ENCODE measurements at places on chromosomes 11 and 22.

GRCh38 chr11:9459667-9460321, 1.0 kb upstream of the ZNF143 start:
- DNase-seq: no peak

GRCh38 chr11:116422956-116423600, 349.7 kb downstream of the BUD13 start:
- DNase-seq: no peak

- DNase-seq: no peak
Observed at GRCh38 chr11:64778223-64778472, 194 bp downstream of the SF1 start.

GRCh38 chr11:77687088-77687487, 49.5 kb upstream of the CLNS1A start:
- no peak for DNase-seq

GRCh38 chr11:76566811-76567210, 103.7 kb downstream of the LRRC32 start:
- no peak for DNase-seq

DNA sequence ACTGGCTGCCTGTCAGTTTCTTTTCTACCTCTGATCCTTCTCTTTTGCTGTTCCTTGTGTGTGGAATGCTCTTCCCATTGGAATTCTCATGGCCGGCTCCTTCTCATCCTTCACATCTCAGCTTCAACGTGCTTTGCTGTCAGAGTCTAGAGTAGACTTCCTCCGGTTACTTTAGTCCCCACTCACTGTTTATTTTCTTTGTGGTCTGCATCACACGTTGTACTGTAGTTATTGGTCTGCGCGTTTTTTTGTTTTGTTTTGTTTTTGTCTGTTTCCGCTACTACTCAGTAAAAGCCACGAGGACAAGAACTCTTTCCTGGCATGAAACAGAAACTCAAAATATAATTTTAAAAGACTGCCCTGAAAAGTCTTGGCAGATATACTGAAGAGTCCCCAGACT, 121.3 kb upstream of the SEZ6L start:
- DNase-seq: no peak

- no peak for DNase-seq
Observed at GRCh38 chr11:48307760-48308386, 1.9 kb downstream of the OR4S1 start.

- no peak for DNase-seq
Observed at GRCh38 chr11:113392236-113392921, 4.8 kb downstream of the ANKK1 start.

GRCh38 chr11:67372993-67373647, at the start of gene CLCF1:
Gene CLCF1, minus strand, starts transcription at chr11:67373598. Its CDS starts 59 bp downstream, at chr11:67373539.
- DNase-seq: peak; percentile 83

DNA sequence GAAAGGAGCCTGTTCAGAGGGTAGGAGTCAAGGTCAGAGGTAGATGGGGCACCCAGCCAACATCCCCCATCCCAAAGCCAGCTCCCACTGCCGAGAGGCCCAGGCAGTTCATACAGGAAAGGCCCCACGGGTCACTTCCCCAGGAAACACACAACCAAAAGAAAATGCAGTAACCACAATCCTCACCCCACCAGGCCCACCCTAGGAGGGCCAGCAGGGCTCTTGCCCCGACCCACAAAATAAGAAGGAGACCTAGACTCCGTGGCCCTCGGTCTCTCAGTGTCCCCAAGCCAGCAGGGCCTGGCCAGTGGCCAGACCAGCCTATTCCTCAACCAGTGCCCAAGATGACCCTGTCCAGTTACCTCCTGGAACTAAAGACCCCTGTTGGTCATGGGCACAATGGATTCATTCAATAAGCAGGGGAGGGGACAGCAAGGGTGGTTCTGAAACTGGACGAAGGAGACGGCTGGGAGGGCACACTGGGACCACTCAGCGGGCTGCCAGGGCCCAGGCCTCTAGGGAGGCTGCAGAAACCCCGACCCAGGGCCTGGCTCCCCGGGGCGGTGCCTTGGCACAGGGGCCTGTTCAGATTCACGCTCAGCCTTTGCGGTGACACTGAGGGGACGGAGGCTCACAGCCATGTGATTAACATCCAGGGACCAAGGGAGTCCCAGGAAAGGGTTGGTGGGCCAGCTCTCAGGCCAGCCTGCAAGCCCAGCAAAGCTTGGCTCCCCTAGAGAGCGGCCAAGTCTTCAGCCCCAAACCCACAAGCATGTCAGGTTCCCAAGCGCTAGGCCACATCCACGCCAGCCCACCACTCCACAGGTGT, 5.5 kb downstream of the RAB3IL1 start:
- DNase-seq: peak; percentile 27

DNA sequence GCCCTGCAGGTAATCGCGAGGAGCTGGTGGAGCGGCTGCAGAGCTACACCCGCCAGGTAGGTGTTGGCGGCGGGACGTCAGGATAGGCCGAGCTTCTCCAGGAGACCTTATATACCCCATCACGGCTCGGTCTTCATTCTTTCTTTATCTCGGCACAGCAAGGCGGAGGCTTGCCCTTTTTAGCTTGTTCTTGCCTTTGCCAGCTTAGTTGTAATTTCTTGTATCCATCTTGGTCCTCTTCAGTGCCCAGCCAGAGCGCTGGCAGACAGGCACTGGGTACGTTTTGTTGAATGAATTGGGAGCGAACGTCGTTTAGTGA, 459 bp downstream of the SF3B2 start:
- no peak for DNase-seq

DNA sequence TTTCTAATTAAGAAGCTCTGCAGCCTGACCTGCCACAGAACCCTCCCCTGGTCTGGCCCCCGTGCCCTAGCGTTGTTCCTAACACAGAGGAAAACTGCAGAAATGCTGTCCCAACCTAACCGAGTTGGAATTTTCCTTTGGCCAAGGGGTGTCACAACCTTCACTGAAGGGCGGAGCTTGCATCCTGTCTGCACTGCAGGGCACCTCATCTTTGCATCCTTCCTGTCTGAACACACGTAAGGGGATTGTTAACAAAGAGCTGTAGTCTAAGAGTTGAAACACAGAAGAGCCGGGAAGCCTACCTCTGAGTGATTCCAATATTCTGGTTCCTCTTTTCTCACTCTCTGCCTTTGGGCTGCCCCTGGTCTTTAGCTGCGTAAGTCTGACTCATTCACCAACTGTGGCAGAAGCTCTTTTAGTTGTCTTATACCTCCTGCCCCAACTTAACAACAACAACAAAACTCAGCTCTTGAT, 1.6 kb downstream of the DIXDC1 start:
- DNase-seq: no peak

DNA sequence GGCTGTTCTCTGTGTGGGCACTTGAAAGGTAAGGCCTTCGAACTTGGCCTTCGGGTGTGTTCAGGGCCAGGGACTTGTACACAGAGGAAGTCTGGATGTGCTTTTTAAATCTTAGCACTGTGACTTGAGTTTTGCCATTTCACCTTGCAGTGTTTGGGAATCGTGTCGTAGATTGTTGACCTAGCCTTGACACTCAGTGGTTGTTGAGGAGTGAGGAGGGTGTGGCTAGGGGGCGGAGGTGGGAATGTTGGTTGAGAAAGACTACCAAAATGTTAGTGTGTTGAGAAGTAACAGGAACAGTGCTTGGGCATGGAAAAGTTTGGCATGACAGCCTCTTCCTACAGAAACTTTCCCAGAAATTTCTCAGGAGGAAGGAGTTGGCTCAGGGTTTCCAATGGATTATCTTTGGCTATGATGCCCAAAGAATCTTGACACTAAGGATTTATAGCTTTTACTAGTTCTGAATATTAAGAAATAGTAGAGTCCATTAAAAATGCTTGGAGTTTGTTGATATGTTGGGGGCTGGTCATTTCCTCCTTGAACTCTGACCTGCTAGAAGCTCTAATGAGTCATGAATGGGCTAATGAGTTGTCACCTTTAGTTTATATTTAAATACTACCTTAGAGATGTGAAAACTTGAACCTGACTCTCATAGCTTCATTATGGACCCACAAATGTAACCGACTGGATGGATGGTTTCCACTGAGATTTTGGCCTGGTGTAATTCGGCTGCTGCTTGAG, 40.6 kb downstream of the BARX2 start:
- DNase-seq: no peak

DNA sequence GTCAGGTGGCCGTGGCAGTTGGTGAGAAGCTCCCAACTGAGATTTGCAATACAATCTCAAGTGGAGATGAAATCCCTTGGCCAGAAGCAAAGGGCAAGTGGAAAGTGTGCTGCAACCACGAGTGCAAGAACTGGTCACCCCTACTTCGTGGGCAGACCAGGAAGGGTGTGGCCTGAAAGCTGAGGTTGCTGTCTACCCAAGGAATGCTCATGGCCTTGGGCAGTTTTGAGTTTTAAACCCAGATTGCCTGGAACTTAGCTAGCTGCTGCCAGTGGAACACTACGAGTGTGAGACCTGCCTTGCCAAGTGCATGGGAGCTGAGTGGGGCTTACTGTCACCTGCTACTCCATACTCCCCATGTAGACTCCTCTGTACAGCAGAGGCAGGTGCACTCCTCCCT, 113.3 kb upstream of the FAT3 start:
- DNase-seq: no peak

DNA sequence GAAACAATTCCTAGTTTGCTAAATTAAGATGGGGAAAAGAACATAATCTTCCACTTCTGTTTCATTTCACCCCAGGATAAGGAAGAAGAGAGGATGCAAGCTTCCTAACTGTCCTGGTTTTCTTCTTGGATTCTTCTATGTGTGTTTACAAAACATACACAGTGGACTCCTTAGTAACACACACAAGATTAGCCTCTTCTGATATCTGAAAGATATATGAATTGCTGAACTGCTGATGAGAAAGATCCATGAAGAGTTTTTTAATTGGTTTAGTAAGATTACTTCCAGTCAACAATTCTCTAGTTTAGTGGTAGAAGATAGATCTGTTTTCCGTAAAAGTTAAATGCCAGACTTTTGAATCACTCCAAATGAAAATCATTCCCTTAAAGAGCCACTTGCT, 86.8 kb downstream of the WT1 start:
- no peak for DNase-seq

- DNase-seq: peak; percentile 61
Observed at GRCh38 chr11:119056421-119056999, 495 bp downstream of the HYOU1 start.

GRCh38 chr11:41099654-41100053, 359.8 kb downstream of the LRRC4C start:
- no peak for DNase-seq

DNA sequence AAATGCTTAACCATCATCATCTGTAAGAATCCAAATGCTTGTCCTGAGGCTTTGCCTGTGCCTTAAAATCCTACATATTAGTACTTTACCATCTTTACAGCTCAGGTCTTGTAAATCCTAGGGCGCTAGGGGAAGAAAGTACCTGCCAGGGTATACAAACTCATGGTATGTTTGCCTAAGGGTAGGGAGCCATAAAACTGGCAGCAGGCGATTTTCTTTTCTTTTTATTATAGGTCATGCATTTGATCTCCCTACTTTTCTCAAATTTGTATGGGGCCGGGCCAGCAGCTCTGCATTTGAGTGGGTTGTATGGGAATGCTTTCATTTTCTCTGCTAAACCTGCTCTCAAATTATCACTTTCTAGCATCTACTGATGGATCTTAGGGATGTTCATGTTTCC, 24.0 kb upstream of the ZBED5 start:
- no peak for DNase-seq

- DNase-seq: no peak
Observed at GRCh38 chr11:80595011-80595410, 1154.2 kb upstream of the TENM4 start.

- no peak for DNase-seq
Observed at GRCh38 chr11:68750195-68751003, 921 bp downstream of the TESMIN start.

DNA sequence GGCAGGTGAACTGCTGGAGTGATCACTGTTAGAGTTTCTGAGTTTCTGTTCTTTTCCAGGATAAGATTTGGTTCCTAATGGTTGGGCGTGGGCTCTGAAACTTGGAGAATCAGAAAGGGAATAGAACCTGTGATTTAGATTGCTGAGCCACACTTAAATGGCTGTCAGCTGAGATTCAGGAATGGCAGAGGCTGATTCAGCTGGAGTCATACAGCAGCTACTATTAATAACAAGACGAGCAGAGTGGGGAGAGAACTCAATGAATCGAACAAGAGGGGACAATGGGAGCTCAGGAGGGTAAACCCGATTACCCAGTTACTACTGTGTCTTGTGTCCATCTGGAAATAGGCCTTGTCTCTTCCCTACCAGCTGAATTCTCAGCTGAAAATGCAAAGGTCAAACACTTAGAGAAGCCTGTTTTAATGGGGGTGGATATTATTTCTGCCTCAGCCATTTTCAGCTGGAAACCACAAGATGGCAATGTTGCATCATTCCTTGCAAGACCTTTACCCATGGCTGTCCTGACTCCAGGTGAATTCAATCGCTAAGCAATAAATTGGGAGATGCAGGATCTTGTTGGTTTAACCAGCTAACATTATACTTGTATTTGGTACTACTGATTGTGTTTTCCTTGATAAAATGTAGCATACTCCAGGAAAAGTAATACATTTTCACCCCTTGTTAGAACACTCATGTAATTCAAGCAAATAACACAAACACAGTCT, 104.5 kb upstream of the RAG2 start:
- DNase-seq: peak; percentile 35

DNA sequence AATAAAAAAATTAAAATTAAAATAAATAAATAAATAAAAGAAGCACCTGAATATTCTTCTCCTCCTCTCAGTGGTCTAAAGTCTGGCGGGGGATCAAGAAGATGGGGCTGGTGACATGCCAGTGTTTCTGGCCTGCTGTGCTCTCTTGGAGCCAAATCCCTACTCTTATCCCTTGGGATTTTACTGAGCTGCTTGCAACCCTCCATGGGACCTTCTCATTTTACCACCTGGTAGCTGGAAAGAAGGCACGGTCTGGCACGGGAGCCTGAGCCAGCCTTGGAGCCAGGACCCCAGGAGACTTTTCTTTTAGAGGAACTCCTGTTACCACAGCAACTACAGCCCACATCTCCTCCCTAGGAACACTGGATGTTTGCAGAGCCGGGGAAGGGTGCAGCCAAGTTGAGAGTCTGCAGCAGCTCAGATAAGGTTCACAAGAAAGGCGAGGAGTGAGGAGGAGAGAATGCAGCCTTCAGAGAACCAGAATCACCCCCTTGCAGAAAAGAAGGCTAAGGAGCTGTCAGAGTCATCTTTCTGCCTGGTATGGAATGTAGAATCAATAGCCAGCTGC, 21.4 kb downstream of the CD6 start:
- DNase-seq: no peak

GRCh38 chr11:73907191-73907590, 30.4 kb downstream of the PAAF1 start:
- DNase-seq: peak; percentile 78

DNA sequence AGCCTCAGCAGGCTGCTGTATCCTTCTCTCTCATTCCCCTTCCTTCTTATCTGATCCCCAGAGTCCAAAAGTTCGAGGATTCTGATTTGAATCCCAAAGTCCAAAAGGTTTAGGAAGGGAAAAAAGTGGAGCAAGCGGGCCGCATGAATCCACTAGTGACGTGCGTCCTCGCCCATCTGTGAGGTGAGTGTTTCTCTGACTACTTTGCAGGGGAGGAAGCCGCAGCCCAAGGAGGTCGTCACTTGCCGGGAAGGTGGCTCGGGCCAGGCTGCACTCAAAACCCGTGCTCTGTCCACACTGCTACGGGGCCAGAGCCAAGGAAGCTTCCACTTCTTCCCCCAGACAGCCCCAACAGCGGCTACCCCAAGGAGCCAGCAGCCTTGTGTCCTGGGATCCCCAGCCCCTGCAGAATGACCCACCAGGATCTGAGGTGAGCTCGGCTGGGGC, 16.3 kb downstream of the SLC25A18 start:
- no peak for DNase-seq

GRCh38 chr11:41483956-41484355, 24.5 kb upstream of the LRRC4C start:
- DNase-seq: no peak

GRCh38 chr22:46425016-46425415, 89.5 kb downstream of the TRMU start:
- DNase-seq: no peak

- DNase-seq: no peak
Observed at GRCh38 chr11:33195462-33196173, 34.3 kb upstream of the CSTF3 start.

Measured in 8988T (cell line).